ENCODE measurements at places on chromosomes 7 and 10. TPM values are rescaled to one million over a fixed set of nuclear protein-coding genes. Genes with fewer than 3 reads are reported as not detected.

The CH25H gene
- 4.1 TPM for total RNA-seq

The ARL5B gene
- 50.4 TPM for total RNA-seq

DNA sequence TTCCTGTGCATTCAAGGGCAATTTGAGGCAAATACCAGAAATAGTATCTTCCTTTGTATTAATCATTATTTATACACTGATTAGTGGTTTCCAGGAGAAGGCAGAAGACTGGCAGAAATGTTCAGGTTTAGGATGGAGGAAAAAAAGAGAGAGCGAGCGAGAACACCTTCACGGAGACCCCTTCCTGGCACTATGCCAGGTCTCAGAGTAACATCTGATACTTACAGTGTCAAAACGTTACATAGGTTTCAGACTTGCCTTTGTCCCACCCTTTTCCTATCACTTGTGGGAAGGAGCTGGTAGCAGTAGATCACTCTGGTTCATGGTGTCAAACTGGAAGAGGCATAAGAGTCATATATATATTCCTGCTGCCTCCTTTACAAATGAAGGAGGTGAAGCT is 652 bp downstream of the OR2A12 start:
- no peak for DNase-seq

The ZCWPW1 gene
- 4.7 TPM for total RNA-seq

- no peak for DNase-seq
These were observed 119.2 kb downstream of the PPP1R9A start for GRCh38 chr7:95026421-95027072.

The SMO gene
- total RNA-seq, result 28.8 TPM

GRCh38 chr10:33588974-33589600 is 254.6 kb upstream of the NRP1 start:
- no peak for DNase-seq

GRCh38 chr10:17923728-17924127 is 28.0 kb upstream of the SLC39A12 start:
- DNase-seq, result no peak

DNA sequence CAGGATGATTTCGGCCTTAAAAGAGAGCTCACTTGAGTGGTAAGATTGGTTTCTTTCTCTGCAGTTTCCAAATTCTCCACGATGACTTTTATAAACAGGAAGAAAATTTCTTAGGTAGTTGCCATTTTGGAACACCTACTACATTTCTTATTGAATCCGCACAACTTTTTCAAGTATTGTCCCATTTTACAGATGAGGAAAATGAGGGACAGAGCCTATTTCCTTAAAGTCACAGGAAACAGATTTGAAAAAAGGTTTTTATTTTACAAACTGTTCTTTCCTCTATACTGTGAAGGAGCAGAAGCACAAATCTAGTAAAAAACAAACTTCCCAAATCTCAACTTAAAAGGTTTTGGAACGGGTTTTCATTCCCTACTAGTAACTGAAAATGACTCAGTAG is 2.7 kb downstream of the YWHAG start:
- no peak for DNase-seq

- no peak for DNase-seq
These were observed 38.3 kb upstream of the GHITM start for GRCh38 chr10:84101042-84101441.

The GNGT1 gene
- not detected for total RNA-seq

- no peak for DNase-seq
These were observed 32.5 kb downstream of the CPXM2 start for GRCh38 chr10:123858907-123859652.

DNA sequence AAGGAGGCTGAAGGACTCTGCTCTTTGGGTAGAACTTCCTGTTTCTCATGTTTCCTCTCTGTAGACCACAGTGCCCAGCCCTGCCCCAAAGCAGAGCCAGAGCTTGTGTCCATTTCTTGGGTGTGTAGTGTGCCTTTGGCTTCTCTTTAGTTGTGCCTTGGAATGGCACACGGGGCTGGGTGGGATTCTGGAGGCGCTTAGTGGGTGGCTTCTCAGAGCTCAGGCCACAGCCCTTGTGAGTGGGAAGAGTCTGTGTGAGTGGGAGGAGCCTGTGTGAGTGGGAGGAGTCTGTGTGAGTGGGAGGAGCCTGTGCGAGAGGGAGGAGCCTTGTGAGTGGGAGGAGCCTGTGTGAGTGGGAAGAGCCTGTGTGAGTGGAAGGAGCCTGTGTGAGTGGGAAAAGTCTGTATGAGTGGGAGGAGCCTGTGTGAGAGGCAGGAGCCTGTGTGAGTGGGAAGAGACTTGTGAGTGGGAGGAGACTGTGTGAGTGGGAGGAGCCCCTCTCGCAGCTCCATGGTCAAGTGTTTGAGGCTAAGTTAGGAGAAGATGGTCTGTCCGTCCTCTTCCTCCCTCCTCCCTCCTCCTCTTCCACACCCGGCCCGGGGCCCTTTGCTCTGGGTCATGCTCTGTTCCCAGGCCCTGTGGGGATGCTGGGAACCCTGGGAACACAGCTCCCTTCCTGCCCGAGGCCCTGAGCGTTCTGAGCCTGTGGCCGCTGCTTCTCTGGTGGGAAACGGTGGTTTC is 153.0 kb downstream of the GRK5 start:
- no peak for DNase-seq

GRCh38 chr10:103079946-103080345 is 113.1 kb downstream of the NT5C2 start:
- DNase-seq, result no peak

DNA sequence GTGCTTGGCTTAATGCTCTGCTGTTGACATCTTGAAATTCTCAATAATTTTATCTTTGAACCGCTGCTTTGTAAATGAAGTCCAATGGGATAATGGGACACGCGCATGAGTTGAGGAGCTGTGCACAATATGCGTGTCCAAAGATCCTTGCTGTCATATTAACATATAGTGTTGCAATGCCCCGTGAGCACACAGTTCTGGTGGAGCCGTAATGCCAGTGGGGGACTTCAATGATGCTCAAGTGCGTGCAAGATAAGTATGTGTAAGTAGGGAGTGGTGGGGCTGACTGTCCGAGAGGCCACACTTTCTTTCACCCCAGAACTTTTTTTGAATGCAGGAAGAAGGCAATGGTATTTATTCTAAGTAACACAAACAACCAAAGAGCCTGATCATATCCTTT is 77.4 kb upstream of the HPS1 start:
- DNase-seq, result no peak

DNA sequence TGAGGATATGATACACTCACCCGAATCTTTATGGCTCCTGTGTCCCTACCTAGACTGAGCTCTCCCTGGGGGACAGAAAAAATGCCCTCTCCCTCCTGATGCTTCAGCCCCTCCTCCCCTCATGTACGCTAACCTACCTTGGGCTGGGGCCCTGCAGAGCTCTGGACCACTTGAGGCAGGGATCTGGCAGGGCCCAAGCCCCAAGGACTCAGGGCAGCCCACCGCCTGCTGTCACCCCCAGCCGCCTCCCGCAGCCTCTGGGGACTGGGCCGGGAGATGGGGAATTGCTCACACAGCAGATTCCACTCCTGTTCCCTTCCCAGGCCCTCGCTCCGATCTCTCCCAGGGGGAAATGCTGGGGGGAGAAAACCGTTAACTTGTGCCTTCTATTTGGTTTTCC is 32.9 kb upstream of the LBX1 start:
- no peak for DNase-seq

- no peak for DNase-seq
These were observed 126.7 kb downstream of the RAPGEF5 start for GRCh38 chr7:22230238-22230637.

DNA sequence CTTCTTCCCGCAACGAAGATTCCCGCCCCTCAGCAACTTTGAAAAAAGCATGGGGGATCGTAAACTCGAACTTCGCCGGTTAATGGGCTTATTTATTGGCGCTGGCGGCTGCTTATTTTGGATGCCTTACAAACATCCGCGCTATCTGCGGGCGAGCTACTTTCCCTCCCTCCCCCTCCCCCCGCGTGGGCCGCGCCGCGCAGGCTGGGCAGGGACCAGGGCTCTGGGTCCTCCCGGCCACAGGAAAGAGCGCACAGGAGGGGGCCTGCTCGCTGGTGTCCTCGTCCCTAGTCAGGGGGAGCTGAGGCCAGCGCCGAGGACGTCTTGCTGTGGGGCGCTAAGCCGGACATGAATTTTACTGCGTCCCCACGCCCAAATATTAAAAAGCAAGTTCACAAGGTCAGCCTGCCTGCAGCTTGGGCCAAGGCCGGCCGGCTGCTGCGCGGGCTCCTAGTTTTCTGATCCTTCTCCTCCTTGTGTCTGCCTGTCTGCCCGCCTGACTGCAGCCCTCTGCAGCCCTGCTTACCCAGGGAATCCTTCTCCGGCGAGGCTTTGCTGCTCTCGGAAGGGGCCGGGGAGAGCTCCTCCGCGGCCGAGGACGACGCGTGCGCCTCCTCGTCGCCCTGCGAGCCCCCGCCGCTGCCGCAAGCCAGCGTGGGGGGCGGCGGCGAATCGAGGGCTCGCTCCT is 1.2 kb downstream of the HOXA10 start:
- peak; percentile 60 for DNase-seq

The ITPRID1 gene
- total RNA-seq, result 1.8 TPM

- no peak for DNase-seq
These were observed 1.3 kb upstream of the VDAC2 start for GRCh38 chr10:75209086-75209920.

The SUGCT gene
- 5.2 TPM for total RNA-seq

- no peak for DNase-seq
These were observed 560.5 kb downstream of the PARD3 start for GRCh38 chr10:34254596-34254995.

GRCh38 chr7:104980440-104980839 is 33.6 kb upstream of the KMT2E start:
- no peak for DNase-seq

The C10orf71 gene
- total RNA-seq, result 2.2 TPM

The GDI2 gene
- 307 TPM for total RNA-seq

The HYAL4 gene
- total RNA-seq, result not detected

The SPDYE11 gene
- total RNA-seq, result 0.10 TPM

GRCh38 chr10:89224739-89225443 is 17.8 kb upstream of the CH25H start:
- no peak for DNase-seq

The SLC26A5 gene
- 0.20 TPM for total RNA-seq

The HOXA7 gene
- total RNA-seq, result 1.5 TPM

The CPA4 gene
- total RNA-seq, result 63.8 TPM

The PSTK gene
- 4.1 TPM for total RNA-seq

GRCh38 chr7:30163231-30163894 is 28.6 kb downstream of the MTURN start:
- no peak for DNase-seq

- no peak for DNase-seq
These were observed 346.8 kb upstream of the AOAH start for GRCh38 chr7:37071124-37071523.

- no peak for DNase-seq
These were observed 68.9 kb downstream of the SEMA3A start for GRCh38 chr7:84125654-84126053.

The VENTX gene
- total RNA-seq, result 0.20 TPM

GRCh38 chr10:94213980-94214379 is 148.8 kb downstream of the NOC3L start:
- DNase-seq, result no peak

DNA sequence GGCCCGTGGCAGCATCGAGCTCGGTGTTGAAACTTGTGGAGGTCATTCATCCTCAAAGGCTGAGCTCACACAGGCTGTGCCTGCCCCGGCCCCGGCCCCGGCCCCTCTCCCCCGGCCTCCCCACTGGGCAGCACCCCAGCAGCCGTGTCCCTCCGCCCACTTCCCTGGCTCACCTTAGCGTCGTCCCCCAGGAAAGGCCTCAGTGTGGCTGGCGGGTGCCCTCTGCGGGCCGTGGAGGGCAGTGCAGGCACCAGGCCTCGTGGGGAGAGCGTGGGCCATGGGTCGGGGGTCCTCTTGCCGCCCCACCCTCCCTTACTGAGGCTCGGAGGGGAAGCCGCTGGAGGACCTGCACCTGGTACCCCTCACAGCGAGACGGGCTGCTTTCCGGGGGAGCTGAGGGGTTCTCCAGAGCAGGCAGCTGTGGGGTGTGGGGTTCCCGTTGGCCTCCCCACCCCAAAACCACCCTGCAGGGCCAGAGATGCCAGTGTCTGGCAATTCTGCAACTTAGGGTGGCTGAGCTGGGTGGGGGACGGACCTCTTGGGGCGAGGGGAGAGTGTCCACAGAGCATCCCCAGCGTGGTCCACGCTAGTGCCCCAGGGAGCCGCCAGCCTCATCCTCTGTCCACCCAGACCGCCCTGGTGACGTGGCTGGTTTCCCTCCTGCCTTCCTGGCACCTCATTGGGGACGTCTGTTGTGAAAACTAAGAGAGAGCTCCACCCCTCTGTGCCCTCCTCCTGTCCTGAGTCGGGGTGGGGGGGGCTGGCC is 44.2 kb upstream of the DPYSL4 start:
- no peak for DNase-seq

- DNase-seq, result no peak
These were observed 80.7 kb downstream of the FANK1 start for GRCh38 chr10:125976960-125977605.

DNA sequence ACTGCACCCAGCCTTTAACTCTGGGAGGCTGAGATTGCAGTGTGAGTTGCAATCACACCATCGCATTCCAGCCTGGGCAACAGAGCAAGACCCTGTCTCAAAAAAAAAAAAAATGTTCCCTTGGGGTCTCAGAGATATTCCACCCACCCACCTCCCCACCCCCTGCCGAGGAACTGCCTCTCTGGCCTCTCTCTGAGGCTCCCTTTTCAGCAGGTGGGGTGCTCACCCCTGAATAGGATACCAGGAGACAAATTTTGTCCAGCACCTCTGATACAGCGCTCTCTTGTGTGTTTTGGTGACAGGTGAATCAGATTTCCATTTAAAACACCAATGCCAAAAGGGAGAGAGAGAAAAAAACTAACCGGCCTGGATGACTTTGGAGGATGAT is 92.6 kb upstream of the KIF5B start:
- DNase-seq, result no peak

The IGF2BP3 gene
- total RNA-seq, result 44.8 TPM

The CFTR gene
- total RNA-seq, result 1.2 TPM

- DNase-seq, result no peak
These were observed 9.7 kb downstream of the BAMBI start for GRCh38 chr10:28686835-28687682.

- DNase-seq, result no peak
These were observed 57.3 kb downstream of the SLC39A12 start for GRCh38 chr10:18008986-18009385.

- DNase-seq, result peak; percentile 24
These were observed 21.3 kb upstream of the KCNK18 start for GRCh38 chr10:117175901-117176534.

Measured in skin of body (tissue), 3 donors.